ENCODE measurements at places on chromosomes 7 and 10. TPM values are rescaled to one million over a fixed set of nuclear protein-coding genes. Genes with fewer than 3 reads are reported as not detected.

DNA sequence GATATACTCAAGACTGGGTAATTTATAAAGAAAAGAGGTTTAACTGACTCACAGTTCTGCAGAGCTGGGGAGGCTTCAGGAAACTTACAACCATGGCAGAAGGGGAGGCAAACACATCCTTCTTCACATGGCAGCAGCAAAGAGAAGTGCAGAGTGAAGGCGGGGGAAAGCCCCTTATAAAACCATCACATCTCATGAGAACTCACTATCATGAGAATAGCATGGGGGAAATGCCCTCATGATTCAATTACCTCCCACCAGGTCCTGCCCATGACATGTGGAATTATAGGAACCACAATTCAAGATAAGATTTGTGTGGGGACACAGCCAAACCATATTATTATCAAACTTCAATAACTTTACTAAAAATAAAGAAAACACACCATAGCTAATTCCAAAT lies 30.4 kb upstream of the JAZF1 start:
- no peak for DNase-seq

Gene ITGA8
- 7.3 TPM for polyA plus RNA-seq

- DNase-seq: no peak
Observed at GRCh38 chr7:91342346-91342745, 78.1 kb downstream of the FZD1 start.

Gene PIK3CG
- 2.1 TPM for polyA plus RNA-seq

Gene PRKG1
- 38.2 TPM for polyA plus RNA-seq

Gene PAX4
- polyA plus RNA-seq: not detected

DNA sequence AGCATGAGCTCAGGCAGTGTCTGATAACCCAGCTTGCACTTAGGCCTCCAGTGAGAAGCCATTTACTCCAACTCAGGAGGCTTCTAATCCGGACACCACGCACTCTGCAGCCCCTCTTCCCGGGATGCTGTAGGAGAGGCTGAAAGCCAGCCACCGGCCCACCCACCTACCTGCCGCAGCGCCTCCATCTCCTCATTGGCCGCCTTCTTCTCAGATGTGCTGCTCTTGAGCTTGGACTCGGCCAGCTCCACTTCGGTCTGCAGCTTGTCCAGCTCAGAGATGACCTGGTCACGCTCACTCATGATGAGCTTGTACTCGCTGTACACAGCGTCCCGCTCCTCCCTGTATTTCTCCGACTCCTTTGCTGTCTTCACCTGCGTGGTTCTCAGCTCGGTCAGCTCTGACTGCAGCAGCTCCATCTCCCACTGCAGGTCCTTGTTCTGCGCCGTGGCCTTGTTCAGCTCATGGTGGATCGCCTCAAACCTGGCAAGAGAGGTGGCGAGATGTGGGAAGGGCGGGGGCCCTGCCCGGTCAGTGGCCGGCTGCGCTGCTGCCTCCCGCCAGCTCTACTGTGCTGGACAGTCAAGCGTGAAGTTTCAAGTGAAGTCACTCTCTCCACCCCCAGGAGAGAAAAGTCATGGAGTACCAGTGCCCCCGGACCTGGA lies 84.7 kb downstream of the DLG5 start:
- no peak for DNase-seq

Gene PRKAR1B
- 28.8 TPM for polyA plus RNA-seq

DNA sequence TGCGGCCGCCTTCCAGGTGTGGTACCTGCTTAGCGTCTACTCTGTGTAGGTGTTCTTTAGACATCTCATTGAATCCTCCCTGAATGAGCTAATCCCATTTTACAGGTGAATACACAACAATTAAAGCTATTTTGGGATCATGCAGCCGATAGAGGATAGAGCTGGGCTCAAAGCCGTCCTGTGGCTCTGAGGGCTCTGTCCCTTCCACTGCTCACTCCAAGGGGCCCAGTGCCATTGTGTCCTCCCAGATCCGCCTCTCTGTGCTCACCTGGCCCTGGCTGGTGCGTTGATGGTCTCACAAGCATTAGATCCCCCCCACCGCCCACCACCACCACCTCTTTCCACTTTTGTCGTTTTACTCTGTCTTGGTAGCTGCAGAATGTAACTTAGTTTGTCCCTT lies 13.1 kb downstream of the NPTX2 start:
- no peak for DNase-seq

GRCh38 chr10:130202984-130203621 lies 66.9 kb downstream of the GLRX3 start:
- DNase-seq: no peak

Gene UPK3B
- polyA plus RNA-seq: 0.22 TPM

DNA sequence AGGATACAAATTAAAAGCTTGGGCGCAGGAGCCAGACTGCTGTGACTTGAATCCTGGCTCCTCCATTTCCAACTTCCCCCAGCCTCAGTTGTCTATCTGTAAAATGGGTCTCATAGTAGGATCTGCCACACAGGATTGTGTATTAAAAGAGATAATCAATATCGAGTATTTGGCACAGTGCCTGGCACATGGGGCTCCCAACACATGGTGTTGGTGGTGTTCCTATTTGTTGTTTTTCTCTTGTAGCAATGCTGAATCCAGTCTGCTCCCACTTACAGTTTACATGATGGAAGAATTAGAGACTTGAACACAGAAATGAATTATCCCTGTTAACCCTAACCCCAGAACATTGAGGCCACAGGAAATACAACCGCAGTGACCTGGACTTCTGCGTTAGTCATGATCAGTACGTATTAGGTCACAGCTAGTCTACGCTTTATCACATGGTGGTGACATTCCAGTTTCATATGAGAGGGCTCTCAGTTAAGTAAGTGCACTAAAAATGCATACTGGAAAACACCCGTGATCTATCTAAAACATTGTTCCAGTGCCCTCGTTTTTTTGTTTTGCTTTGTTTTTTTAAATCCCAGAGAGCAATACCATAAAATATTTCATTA lies 169.5 kb upstream of the KLF14 start:
- DNase-seq: no peak

GRCh38 chr7:87475359-87476178 lies at the start of gene ABCB4:
Gene ABCB4 (minus strand): TSS chr7:87475680. CDS start chr7:87475465, 215 bp downstream.
- DNase-seq: no peak

DNA sequence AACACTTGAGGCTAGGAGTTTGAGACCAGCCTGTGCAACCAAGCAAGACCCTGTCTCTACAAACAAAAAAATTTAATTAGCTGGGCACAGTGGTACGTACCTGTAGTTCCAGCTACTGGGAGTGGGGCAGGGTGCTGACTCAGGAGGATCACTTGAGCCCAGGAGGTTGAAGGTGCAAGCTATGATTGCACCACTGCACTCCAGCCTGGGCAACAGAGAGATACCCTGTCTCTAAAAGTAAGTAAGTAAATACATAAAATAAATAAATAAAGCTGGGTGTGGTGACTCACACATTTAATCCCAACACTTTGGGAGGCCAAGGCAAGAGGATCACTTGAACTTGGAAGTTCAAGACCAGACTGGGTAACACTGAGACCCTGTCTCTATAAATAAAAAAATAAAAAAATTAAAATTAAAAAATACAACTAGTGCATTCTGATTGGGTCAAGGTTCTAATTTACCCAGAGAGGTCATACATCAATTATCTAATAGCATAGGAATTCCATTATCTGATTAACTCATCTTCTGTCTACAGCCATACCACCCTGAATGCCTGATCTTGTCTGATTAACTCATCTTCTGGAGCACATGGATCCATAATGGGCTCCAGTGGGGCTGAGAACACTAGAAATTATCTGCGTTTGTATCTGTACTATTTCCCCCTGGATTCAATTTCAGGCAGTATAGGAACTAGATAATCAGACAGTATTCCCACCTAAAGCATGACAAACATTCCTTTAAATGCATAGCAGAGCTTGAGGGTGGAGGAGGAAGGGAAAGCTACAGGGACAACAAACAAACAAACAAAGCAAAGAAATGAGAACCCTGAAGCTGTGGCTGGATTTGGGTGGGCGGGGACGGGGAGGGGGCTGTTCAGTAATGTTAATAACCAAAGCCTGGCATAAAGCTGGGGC lies 21.0 kb upstream of the HILPDA start:
- DNase-seq: no peak

GRCh38 chr7:101235050-101235449 lies 2.6 kb downstream of the CLDN15 start:
- no peak for DNase-seq

DNA sequence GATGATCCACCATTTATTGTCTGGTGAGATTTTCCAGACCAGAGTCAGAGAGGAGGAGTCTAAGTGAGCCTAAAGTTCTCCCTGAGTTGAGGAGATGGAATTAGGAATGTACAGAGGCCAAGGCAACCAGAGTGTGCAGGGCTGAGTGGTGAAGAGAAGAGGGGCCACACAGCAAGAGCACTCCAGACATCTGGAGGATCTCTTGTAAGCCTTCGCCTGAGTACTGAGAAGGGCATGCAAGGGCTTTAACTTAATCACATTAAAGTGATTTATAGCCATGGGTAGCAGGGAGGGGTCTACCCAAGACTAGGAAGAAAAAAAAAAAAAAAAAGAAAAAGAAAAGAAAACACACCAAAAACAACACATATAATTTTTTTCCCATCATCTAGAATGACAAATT lies 1190.4 kb downstream of the GATA3 start:
- DNase-seq: no peak

Gene OPN1SW
- polyA plus RNA-seq: 2.0 TPM

GRCh38 chr10:111598433-111599059 lies 521.7 kb downstream of the ADRA2A start:
- DNase-seq: peak; percentile 40

Gene ADARB2
- 0.16 TPM for polyA plus RNA-seq

Gene KCNH2
- polyA plus RNA-seq: 24.5 TPM

GRCh38 chr7:90242369-90243168 lies 2.4 kb upstream of the CFAP69 start:
- no peak for DNase-seq

DNA sequence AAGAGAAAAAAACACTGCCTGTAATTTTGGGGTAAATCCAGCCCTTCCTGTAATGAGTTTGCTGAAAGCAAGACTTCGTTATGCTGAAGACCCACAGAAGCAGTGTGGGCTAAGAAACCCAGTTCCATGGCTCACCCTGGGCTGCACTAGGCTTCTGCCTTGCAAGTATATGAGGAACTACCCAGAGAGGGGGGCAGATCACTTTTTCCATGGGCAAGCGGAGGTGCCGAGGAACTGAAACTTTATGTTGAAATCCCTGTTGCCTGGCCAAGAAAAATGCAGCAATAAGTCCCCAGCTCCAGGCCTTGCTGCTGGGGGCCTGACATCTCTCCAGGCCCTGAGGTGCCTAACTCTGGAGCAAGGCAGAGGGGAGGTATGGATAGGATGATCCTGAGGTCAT lies 8.5 kb downstream of the RASSF4 start:
- DNase-seq: no peak

Gene CLCN1
- polyA plus RNA-seq: 2.6 TPM

DNA sequence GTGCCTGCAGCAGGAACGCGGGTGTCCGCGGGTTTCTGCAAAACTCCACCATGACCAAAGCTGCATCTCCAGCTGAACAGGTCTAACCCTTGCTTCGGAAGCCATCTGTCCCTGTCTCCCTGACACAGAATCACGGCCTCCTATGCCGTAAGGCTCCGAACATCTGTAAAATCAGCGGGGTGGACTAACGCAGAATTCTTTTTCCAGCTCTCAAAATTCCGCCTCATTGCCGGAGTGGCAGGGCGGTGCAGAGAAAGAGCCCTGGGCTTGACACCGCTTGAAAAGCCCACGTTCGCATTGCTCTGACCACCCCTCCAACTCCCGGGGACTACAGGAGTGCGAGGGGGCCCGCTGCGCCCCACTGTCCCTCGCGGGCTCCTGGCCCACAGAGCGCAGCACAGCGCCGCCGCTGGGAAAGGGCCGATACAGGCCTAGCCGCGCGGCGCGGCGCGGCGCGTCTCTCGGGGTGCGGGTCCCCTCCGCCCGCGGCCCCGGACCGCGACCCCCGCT lies 409 bp downstream of the DNMBP start:
- DNase-seq: no peak

Data from forelimb muscle (tissue), 1 donor.